MG63 (cell line): ENCODE measurements at places on chromosomes 16 and 17. TPM values are rescaled to one million over a fixed set of nuclear protein-coding genes. Genes with fewer than 3 reads are reported as not detected.

DNA sequence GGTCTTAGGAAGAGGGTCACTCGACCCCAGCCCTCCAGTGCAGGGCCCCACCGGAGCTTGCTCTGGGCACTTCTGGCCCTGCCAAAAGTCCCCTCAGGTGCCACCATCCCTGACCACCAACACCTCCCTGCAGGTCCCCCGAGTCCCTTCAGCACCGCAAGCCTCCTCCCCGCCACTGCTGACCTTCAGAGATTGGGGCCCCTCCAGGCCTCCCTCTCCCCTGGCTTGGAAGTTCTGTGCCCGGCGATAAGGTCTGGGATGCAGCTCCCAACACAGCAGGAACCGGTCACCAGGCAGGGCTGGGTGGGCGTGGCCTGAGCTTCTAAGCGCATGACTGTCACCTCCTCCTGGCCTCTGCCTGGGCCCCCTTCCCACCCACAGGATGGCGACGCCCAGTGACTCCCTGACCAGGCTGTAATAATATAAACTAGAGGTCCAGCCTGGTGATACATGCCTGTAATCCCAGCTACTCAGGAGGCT lies 11.2 kb downstream of the PIEZO1 start:
- peak; percentile 88 for DNase-seq

GRCh38 chr16:57807252-57807967 lies 5.1 kb upstream of the KIFC3 start:
- DNase-seq: peak; percentile 99

- DNase-seq: no peak
Observed at GRCh38 chr17:34598161-34598776, 18.9 kb downstream of the TMEM132E start.

GRCh38 chr17:21294321-21295035 lies 10.0 kb downstream of the MAP2K3 start:
- DNase-seq: no peak

DNA sequence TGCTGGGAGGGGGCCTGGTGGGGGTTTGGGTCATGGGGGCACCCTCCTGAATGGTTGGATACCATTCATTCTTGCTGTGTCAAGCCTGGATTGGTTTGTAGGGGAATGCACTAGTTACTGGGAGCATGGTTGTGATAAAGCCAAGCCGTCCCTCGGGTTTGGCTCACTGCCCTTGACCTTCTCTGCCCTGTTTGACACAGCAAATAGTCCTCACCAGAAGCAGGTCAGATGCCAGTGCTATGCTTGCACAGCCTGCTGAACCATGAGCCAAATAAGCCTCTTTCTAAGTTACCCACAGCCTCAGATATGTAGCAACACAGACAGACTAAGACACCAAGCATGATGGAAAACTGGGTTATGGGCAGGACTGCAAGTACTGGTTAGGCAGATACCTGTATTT lies 14.6 kb downstream of the ZNF778 start:
- DNase-seq: no peak

DNA sequence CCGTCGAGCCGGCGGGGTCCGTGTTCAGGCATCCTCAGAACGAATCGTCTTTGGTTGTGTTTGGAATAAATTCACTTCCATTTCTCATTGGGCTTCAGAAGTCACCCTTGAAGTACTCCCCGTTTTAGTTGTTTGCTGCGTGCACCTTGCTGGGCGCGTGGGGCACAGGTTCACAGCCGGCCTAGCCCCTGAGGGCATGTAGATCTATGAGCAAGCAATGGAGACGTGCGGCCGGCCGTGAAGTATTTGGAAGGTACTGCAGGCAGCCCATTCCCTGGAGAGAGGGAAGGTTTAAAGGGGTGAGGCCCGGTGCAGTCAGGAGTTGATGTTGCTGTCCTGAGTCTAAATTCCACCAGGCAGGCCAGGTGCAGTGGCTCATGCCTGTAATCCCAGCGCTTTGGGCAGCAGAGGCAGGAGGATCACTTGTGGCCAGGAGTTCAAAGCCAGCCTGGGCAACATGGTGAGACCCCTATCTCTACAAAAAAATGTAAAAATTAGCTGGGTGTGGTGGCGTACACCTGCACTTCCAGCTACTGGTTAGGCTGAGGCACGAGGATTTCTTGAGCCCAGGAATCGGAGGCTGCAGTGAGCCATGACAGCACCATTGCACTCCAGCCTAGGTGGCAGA lies 714 bp downstream of the ACSF3 start:
- no peak for DNase-seq

DNA sequence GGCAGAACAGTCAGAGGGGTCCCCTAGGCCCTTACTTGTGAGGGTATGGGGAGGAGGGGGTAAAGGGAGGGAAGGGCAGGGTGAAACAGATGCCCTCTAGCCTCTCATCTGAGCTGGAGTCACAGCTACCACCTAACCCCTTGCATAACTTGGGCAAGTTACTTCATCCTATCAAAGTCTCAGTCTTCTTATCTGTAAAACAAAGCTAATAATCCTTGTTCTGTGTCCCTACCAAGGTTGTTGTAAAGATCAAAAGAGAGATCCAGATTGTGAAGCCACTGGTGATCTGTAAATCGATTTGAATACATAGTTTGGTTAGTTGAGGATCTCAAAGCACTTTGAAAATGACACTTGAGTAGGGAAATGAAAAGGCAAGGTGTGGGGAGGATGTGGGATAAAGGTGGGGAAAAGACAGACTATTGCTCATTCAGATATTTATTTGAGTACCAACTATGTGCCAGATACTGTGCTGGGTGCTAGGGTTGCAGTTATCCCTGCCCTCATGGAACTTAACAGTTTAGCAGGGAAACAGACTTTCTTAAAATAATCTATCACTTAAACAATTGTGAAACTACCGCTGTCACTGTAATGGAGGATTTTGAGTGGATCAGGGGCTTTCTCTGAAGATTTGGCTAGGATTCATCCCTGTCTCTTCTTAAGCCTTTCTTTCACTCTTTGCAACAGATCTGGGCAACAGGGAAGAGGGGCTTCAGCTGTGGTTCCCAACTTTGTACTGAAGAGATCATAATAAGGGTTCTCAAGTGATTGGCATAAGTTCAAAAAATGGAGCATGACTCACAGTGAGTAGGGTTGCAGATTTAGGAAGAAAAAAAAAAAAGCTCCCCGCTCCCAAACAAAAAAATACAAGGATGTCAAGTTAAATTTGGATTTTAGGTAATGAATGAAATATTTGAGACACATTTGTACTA lies 3.0 kb downstream of the HEATR9 start:
- DNase-seq: no peak

DNA sequence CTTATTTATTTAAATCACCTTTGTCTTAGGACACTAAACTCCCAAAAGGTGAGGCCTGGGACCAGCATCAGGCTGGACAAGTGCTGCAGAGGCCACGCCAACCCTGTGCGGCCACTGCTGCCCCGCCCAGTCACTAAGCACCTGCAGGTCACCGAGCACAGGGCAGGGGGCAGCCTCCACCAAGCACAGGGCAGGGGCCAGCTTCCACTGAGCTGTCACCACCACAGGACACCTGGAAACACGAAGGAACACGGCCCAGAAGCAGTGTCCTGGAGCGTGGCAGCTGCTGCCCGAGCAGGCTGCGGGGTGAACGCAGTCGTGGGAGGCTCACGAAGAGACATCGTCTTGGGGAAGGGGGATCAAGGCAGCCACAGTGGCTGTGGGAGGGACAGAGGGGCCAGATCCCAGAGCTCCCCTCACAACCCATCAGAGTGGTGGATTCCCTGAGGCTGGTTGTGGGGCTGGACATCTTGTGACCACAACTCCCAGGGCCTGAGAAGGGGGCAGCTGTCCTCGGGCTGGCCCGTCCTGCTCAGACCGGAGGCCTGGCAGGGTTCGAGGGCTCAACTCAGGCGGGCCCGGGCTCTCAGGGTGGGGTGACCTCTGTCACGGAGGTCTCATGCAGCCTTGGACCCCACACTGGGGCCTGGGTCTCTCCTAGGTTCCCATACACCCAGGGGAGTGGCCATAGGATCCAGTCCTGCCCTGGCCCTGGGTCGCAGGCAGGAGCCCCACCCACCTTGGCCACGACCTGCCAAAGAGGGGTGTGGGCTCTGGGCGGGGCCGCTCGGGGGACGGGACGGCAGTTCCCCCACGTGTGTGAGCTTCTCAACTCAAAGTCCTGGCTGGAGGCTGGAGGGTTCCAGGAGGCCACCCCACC lies 18.7 kb downstream of the RAB40B start:
- no peak for DNase-seq

DNA sequence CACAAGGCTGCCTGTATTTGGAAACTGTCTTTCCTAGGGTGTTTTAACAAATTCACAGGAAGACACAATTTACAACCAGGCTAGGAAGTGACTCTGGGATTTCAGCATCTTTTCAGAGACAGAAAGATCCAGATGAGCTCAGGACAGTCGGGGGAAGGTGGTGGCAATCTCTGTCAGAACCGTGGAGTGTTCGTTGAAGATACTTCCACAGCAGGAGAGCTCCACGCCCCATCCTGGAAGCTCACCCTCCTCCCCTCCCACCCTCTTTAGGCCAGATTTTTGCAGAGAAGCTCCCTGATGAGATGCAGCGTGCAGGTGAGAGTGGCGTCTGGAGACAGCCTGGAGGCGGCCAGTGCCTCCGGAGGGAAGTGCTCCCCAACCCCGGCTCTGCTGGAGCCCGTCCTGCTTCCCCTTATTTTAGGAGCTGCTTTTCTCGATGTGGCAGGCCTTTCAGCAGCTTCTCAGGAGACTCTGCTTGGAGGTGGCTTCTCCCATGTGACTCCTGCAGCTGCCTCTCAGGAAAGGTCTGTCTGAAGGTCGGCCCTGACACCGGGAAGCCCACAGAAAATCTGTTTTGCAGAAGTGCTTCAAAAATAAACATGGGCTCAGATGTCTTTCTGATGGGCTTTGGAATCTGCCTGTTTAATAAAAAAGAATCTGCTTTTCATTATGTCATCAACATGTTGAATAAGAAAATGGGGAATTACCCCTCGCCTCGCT lies 186.4 kb upstream of the CHMP6 start:
- no peak for DNase-seq

DNA sequence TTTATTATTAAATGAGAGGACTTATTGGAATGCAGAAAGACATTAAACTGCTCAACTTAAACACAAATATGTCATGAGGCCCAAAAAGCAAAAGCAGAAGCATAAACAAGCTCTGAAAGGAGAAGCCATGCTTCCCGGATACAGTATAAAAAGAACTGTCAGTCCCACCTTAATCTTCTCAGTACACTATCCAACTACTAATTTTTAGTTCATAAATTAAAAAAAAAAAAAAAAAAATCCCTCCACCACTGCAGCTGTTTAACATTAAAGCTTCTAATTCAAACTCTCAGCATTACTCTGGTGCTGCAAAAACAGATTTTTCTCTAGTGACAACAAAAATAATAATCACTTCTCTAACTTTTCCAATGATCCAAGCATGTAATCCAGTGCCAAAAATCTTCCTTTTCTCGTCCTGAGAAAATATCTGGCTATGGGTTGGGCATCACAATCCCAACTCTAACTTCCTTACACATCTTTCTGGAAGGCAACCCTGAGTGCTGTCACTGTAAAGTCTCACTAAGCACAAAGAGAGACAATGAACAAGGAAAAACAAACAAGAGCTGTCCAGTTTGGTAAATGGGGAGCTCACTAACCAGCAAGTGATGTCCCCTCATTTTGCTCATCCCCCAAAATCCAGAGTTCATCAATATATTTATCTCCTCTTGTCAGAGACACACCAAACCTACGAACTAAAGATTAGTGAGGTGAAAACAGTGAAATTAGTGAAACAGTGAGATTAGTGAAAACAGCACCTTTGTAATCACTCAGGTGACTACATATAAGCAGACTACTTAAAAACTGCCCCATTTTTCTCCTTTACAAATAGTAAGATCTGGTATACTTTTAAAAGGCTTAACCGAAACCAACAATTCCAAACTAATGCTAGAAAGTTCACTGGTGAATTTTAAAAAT lies 5.5 kb downstream of the USP32 start:
- DNase-seq: no peak

- DNase-seq: no peak
Observed at GRCh38 chr17:7955414-7956227, 23.6 kb downstream of the CNTROB start.

GRCh38 chr16:84040823-84041820 lies 1.5 kb downstream of the SLC38A8 start:
- peak; percentile 42 for DNase-seq

GRCh38 chr16:85353839-85354685 lies 241.8 kb upstream of the CIBAR2 start:
- DNase-seq: no peak

- DNase-seq: no peak
Observed at GRCh38 chr16:84348386-84348888, 19.9 kb upstream of the ATP2C2 start.

DNA sequence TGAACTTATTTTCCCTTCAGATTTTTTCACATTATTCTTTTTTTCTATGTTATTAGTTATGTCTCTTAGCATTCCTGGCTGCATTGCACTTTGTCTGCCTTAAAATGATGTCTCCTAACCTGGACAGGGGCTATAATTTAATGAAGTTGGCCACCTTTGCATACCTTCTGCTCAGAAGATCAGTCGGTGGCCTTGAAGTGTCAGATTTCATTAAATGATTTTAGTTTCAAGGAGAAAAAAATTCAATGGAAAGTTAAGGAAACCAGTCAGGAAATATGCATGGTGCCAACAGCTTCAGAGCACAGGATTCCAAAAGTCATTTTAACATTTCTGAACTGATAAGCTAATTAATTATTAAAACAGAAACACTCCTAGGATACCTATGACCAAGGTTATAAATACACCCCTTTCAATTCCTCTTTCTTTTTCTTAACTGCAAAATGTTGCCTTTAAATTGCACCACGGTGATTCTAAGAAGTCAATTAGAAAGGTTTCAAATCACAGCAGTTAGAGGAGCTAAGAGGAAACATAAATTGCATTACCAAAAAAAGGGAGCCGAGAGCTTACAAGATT lies 533.4 kb downstream of the KCNJ2 start:
- DNase-seq: no peak

GRCh38 chr16:59339871-59340270 lies 605.8 kb upstream of the GOT2 start:
- no peak for DNase-seq

DNA sequence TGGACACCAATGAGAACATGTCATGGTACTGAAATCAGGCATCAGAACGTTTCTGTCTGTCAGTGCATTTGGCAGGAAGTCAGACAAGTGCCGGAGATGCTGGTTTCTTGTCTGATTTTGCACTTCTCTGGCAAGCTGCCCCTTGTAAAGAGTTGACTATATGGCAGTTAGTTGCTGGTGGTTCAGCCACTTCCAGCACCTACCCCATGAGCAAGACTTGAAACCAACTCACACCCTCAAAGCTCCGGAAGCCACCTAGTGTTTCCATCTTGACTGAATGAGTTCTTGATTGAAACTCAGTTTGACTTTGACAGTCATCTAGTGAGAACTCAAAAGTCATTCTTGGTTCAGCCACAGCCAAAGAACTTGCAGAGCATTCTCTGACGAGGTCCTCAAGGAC lies 225.1 kb downstream of the SPECC1 start:
- DNase-seq: no peak

Gene HBA2
- total RNA-seq: not detected in 2 replicates

Gene KRTAP4-5
- total RNA-seq: not detected in 2 replicates

Gene DNAH9
- not detected in 2 replicates for total RNA-seq

Gene MRPL58
- total RNA-seq: 94.3 and 148 TPM in 2 replicates

Gene VAT1L
- not detected in 2 replicates for total RNA-seq

Gene SLC5A10
- not detected in 2 replicates for total RNA-seq
